Right ventricle myocardium inferior (tissue), 1 donor: ENCODE measurements at places on chromosomes 4 and X.
A peak's percentile ranks its signal among the peaks of the same experiment; 100 is the strongest.

DNA sequence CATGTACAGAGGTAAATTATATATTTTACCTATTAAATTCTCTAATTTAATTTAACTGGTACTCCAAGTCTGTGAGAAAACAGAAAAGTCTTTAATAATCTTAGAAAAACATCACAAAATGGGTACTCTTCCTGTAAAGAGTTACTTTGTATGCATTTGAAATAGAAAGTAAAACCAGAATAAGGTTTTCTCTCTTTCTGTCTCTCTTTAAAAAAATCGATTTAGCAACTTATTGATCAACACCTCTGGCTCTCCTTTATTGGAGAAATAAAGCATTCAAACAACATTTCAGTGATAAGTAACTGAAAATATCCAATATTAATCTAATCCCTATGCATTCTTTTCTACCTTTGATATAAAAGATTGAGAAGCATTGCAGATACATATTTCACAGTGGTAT is 27.4 kb downstream of the ATOH1 start:
- no peak for DNase-seq

DNA sequence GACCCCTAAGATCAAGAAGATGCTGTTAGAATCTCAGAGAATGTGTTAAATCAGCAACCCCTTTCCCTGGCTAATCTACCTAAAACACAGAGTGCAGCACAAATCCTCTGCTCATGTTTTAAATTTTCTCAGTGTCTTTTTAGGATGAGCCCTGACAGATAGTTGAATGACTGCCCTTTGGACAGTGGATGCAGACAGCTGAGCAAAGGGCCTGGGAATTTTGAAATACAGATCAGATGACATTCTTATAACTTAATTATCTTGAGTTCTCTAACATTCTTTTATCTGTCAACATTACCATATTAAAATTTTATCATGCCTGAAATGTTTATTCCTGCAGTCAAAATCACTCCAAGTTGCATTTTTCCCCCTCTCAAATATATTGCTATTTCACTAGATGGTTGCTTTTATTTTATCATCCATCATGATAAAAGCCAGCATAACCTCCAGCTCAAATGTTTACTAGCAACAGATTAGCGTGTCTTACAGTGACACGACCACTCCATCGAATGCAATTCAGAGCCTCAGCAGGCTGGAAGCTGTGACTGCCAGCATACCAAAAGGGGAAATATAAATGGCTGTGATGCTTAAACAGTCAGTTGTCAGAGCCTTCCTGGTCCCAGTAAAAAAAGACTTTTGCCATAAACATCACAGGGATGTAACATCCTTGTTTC is 22.8 kb upstream of the ARHGAP24 start:
- DNase-seq = no peak

DNA sequence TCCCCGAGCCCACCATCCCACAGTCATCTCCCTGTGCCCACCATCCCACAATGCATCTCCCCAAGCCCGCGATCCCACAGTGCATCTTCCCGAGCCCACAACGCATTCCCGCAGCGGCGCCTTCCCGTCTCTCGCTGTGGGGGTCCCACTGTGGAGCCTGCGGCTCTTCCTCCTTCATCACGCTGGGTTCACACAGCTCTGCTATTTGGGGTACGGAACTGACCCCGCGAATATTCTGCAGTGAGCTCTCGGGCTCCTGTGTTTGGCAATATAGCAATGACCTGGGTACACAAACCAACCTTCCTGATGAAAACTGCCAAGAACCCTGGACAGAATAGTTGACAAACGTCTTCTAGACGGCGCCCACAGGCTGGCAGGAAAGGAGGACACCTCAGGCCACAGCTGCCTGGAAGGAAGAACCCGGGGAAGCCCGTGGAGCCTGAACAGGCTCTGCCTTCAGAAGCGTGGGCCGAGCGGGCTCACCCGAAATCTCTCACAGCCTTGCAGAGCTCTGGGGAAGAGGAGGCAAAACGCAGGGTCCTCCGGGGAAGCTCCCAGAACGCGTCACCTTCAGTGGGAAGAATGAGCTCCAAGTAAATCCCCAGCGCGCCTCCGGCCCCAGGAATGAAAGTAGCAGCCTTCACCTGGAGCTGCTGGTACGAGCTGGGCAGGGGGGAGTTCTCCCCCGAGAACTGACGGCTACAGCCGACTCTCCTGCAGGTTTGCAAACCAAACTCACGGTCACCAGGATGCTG is 22.9 kb downstream of the PPP2R3B start:
- DNase-seq = peak; percentile 48

- no peak for DNase-seq
These were observed 372.9 kb downstream of the NKX6-1 start for GRCh38 chr4:84126061-84126787.

- peak; percentile 79 for DNase-seq
These were observed 1.3 kb downstream of the TBL1X start for GRCh38 chrX:9466124-9466495.

DNA sequence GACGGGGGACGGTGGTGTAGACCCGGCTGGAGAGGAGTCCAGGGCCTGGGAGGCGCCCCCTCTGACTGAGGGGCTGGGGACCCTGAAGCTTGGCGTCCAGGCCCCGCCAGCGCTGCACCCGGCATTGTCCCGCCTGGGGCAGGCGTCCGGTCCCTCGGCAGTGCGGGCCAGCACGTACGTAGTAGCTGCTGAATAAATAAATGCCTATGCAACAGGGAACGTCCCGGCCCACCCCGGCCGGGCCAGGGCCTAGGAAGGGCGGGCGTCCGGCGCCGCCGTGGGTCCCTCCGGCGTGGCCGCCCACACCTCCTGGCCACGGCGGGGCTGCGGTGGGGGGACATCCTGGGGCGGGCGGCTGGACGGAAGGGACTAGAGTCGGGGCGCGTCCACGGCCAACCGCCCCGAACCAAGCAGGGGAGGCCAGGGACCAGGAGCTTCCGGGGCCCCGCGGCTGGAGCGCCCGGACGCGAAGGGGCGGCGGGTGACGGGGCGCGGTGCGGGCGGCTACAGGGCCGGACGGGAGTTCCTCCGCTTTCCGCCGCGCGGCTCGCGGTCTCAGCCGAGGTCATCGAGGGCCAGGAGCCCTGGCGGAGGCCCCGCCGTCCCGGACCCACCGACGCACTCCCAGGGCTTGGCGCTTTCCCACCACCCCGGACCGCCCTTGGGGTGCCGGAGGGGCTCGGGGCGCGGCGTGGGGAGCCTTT is 886 bp upstream of the WWC2 start:
- peak; percentile 87 for DNase-seq

- no peak for DNase-seq
These were observed 13.7 kb downstream of the FRAS1 start for GRCh38 chr4:78070731-78071282.

DNA sequence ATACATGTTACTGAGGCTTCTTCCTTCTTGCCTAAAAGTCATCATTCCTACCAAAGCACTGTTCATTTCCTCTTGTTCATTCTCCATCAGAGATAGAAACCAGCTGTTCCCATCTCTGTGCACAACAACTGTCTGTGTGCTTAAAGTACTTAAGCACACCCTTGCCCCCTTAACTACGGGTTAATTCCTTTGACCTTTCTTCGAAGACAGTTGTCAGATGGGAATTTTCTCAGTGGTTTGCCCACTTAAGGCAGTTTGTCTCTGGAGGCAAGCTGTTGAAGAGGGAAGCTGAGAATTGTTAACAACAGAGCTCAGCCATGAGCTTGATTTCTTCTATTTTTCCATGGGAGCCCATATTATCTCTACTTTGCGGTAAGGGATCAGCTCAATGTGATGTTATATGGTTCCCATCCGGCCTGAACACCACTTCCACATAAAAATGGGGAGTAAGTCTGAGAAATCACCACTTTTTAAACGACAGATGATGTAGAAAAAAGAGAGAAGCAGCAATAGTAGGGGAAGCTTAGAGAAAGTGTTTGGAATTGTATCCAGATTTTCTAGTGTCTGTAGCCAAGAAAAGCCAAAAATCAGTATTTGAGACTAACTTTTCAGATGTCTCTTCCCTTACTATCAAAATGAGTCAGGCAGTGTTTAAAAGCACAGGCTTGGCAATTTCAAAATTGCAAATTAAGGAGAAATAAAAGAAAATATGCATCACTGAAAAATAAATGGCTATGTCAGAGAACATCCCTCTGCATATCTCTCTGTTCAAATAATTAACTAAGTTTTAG is 194.4 kb downstream of the SLIT2 start:
- DNase-seq = no peak

DNA sequence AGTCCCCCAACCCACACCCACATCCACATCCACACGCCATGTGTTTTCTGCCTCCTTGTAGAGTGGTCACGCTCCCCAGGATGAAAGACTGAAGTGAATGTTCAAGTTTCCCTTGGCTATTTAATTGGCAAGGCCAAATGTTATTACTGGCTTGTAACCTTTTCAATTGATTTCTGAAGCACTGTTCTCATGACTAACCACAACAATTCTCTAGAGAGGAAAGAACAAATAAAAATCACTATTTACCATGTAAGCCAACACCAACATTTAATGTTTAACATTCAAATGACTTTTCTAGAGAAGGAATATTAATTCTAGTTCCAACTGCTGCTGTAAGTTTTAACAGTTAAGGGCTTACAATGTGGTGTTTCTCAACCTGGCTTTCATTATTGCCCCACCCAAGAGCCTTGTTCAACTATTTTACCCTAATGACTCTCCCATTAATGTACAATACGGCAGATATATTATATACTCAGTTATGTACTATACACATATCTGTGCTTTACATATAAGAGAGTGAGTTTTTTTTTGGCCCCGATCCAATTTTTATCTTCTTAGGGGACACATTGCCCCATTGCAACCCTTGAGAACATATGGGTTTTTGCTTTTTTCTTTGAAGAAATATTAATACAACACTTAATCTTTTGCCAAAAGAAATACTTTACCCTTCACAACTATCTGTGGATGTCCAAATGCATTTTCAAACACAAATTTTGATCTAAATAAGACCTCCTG is 46.5 kb downstream of the RELL1 start:
- DNase-seq = no peak

GRCh38 chr4:173490817-173491528 is 39.1 kb downstream of the HAND2 start:
- no peak for DNase-seq

GRCh38 chr4:96375367-96375766 is 535.5 kb downstream of the PDHA2 start:
- no peak for DNase-seq

DNA sequence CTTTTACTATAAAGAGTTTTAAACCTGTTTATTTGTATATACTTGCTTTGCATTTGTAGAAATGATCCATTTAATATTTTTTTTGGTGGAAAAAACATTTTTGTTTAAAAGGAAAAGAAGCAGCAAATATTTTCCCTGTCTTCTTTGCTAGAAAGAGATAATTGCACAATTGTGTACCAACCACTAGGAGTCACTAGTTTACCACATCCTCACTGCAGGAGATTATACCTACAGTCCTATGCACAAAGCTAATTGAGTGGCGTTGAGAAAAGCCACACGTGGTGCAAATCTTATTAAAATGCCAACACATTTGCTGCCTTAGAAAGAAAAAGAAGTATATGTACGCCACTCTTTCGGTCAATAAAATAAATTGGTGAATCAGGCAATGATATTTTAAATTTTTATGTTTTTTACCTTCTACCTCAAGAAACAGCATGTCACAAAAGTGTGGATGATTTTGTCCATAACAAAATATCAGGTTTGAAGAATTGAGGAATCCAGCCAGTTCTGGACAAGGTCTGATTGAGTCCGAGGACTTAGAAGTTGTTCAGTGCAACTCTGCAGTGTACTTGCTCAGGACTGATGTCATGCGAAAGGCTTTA is 102.9 kb downstream of the GRXCR1 start:
- no peak for DNase-seq

DNA sequence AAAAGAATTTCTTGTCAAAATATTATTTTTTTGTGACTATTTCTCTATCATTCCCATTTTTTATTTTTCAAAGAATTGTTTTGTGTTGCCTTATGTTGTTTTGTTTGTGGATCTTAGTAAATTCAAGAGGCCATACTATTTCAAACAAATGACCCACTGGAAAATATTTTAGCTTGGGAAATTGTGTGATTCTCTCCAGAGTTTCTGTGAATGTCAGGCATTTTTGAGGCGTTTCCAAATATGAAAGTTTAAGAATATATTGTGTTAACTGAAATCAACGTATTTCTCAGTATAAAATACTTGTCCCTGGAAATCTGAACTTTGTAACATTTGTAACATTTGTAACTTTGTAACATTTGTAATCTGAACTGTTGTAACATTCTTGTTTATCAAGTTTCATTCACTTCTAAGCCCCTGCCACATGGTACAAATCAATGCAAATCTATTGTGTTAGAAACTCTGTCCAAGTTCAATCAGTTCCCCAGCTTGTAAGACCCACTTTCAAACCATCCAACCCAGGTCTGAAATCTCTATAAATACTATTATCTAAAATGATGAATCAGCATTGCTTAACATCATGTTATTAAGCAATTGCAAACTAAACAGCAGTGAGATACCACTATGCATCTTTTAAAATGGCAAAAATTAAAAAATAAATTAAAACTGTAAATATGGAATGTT is 465.4 kb upstream of the GRID2 start:
- no peak for DNase-seq

- DNase-seq = no peak
These were observed 56.9 kb upstream of the SPIN4 start for GRCh38 chrX:63408050-63408449.

- no peak for DNase-seq
These were observed 197.8 kb downstream of the RASL11B start for GRCh38 chr4:53059871-53060270.

DNA sequence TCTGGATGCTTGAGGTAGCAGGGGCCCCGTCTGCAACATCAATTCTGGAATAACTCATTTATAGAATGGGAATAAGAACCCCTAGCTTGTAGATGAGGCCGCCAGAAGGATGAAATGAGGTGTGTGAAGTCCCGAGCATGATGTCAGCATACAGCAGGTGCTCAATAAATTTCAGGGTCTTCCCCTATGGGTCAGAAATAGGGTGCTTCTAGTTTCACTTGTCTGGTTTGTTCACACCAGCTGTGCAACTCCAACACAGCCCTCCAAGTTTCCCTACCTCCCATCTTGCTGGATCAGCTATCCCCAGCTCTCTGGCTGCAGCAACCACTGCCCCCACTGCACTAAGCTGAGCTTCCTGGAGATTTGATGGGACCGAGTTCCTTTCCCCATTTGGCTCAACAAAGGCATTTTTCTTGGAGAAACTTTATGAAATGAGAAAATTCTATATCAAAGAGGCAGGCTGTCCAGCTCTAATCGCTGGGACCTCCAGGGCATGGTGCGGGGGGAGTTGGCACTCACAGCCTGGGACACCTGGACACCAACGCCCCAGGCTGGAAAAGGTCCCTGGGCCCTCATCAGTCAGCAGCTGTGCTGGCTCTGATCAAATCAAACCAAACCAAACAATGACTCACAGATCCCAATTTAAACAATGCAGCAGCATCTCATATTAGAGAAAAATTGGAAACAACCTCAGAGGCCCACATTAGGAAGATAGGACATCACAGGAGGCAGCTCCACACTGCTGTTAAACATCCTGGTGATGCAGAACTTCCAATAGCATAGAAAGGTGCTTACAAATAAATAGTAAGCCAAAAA is 13.3 kb downstream of the SLC2A9 start:
- no peak for DNase-seq

- no peak for DNase-seq
These were observed 382.4 kb downstream of the TRAM1L1 start for GRCh38 chr4:116702949-116703348.
